Stimulated activated CD8-positive, alpha-beta memory T cell treated with anti-CD3 and anti-CD28 coated beads, Interleukin-15, amount 100 ng/mL, for 4 hours (primary cell): ENCODE measurements at places on chromosomes 16 and 17.

DNA sequence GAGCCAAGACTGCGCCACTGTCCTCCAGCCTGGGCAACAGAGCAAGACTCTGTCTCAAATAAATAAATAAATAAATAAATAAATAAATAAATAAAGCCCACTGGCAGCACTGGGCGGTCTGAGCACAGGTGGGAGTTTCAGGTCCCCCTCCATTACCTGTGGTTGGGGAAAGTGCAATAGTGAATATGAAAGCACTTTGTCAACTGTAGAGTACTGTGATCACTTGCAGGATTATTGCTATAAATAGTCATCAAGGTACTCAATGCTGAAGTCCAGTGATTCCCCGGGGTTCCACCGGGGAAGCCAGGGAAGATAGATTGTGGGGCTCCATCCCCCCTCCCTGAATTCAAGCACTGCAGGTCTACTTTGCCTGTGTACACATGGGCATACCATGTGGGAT, 42.7 kb upstream of the CPNE2 start:
- DNase-seq = no peak

GRCh38 chr16:82917886-82918595, 291.3 kb downstream of the CDH13 start:
- DNase-seq = no peak

DNA sequence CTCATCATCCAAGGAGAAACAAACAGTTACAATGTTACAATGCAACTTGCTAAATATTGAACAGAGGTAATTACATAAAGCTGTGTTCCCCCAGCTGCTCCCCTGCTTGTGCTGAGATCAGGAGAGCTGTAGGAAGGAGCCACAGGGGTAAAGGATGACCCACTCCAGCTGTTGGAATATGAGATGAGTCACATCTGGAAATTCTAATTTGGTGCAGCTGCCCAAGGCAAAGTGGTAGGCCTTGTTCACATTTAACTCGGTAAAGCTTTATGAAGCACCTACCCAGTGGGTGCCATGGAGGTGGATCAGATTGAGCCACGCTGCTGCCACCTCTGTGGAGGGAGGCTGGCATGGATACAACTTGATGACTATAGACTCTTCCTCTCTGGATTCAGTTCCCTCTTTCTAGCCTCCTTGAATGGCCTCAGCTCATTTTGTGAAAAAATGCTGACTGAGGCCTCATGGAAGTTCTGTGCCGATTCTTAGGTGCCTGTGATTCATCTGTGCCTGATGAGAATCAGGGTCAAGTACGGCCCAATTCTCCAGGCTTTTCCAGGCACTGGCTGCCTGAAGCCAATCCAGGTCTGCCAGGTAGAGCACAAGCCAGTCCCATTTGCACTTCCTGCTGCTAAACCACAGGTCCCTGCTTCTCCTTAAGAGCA, 7.4 kb downstream of the ZNF689 start:
- no peak for DNase-seq

DNA sequence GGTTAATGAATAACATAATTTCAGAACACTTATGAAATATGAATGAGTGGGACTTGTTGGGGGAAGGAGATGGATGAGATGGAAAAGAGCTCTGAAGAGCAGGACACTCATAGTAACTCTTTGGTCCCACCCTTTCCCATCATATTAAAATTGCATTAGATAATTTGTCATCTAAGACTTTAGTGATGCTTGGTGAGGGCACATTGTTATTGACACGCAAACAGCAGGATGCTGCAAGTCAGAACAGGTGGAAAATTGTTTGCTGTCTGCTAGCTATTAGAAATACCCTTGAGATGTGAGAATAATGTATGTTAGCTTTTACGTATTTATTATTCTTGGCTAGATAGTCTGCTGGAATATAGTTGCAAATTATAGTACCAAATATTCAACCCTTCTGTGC, 75.7 kb downstream of the TANC2 start:
- DNase-seq = no peak

DNA sequence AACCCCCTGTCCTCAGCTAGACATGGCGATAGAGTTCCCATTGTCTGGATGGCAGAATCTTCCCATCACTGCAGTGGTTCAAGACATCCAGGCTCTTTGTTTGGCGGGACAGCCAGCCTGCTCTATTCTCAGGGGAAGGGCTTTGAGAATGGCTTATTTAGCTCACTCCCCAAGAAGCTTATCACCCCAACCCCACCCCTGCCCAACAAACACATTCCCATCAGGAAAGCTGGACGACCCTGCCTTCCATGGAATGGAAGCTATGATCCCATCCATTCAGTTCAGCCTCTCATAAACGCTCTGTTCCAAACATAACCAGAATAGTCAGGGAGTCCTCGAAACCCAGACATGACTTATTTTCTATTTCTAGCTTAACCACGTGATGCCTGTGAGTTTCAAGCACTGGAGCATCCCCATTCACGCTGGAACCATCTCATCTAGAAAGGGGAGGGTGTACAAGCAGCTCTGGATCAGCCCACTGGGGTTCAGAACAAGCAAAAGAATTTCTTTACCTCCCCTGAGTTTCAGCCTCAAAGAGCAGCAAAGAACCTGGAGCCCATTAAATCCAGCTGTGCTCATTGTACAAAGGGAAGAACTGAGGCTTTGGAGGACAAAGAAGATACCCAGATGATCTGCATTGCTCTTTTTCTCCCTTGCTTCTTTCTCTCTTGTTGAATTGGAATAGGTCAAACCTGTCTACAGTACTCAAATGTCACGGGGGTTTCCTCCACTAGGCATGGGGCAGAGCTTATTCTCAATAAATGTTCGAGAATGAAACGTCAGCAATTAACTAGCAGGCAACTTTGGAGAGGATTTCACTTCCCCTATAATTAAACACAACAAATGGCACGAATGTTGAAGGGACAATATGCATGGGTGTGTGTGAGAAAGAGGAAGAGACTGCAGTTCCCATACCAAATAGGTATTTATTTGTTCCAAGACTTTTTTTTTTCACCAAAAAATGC, 93.1 kb downstream of the XYLT1 start:
- no peak for DNase-seq

- no peak for DNase-seq
These were observed 12.6 kb upstream of the ALOX12B start for GRCh38 chr17:8100111-8100510.

- no peak for DNase-seq
These were observed 31.0 kb downstream of the SOX9 start for GRCh38 chr17:72151565-72152386.

DNA sequence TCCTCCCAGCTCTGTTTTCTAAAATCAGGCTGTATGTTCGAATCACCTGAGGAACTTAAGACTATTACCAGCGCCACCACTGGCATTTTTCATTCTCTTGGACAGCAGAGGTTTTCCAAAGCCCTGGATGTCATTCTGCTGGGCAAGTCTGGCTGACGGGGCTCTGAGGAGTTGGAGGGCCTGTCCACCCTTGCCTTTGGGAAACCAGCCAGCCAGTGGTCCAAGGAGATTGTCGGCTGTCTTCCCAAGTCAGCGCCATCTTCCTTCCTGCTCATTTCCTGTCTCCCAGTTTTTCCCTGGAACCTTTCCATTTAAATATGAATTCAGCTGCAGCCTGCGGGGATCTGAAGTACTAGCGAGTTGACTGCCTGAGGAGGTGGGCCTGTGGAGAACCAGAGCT, 258.3 kb downstream of the PRKCA start:
- DNase-seq = no peak

GRCh38 chr17:59853168-59853918, 39.4 kb downstream of the TUBD1 start:
- DNase-seq = no peak

DNA sequence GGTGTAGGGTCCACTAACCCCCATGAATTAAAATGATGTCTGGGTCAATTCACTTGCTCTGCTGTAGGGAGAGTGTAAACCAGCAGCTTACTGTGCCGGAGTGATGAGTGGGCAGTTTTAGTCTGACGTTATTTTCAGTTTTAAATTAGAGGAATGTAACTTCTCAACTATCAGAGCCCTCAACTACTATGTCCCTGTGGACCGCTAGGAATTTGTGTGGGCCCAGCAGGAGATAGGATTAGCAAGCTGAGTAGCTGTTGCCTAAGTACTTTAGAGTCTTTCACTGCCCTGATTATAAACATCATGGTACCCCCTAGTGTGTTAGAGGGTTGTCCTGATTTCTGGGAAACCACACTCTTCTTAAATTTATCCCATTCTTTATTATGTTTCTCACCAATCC, 11.4 kb downstream of the MARVELD3 start:
- DNase-seq = no peak

DNA sequence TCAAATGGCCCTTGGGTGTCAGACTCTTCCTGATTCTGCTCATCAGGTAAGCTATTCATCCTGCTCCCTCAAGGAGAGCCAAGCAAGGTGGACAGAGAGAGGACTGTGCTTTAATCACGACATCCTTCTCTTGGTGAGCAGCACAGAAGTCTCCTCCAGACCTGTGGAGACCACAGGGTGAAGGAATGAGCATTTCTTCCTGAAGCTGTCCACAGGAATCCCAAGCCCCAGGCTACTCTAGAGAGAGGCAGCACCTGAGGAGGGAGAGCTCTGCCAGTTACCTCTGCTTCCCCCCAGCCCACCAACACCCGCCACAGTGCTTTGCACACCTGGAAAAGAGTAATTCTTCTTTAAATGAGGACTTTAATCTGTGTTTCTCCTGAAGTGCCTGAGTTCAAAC, 100.0 kb downstream of the PARN start:
- no peak for DNase-seq

GRCh38 chr16:768428-768827, 7.9 kb downstream of the MSLN start:
- no peak for DNase-seq

DNA sequence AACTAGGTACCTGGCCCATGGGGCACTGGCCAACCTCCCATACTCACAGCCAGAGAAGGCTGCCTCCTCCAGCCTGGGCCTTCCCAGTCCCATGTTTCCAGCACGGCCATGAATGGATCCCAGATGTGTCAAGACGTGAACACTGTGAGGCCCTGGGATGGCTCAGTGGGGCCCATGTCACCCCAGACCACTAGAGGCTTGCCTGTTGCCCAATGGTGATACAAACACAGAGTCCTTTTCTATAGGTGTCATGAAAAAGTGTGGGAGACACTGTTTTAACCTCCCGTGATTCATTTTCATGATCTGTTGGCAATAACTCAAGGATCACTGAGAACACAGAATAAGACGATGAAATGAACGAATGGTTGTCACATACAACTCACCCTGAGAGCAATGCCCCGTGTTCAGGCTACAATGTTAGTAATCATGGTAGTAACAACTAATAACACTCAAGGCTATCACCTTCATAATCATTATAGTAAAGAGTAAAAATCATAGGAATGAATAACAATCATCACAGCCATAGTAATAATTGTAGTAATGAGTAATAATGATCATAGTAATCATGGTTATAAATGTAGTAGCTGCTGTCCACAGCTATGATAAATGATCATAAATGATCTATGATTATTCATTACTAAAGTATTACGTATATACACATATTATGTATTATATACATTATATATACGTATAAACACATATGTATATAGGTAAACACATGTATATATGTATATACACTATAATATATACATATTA, 64.0 kb downstream of the DYNLRB2 start:
- DNase-seq = no peak

- DNase-seq = no peak
These were observed 503 bp downstream of the DHX58 start for GRCh38 chr17:42111871-42112551.

DNA sequence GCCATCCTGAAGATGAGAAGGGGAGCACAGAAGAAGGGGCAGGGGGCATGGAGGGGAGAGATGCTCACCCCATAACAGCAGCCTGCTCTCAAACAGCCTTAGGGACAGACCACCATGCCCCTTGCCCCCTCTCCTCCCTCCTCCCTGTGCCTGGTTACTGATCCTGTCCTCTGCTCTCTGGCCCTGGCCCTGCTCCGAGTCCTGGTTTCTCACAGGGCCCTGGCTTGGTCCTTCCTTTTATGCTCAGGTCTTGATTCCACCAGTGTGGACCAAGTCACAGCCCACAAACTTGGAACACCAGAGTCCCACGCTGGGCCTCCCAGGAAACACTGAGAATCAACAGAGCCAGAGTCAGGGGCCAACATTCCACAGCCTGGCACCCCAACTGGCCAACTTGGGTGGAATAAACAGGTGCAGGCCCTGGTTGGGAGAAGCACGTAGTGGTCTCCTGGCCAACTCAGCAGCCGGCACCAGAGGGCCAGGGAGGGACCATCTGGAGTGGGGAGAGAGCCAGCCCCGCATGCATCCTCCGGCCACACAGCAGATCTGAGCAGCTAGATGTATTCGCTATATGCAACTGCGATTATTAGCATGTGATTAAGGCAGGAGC, 44.9 kb upstream of the CDC42EP4 start:
- no peak for DNase-seq

- DNase-seq = no peak
These were observed 16.8 kb upstream of the STAT3 start for GRCh38 chr17:42405076-42405475.

DNA sequence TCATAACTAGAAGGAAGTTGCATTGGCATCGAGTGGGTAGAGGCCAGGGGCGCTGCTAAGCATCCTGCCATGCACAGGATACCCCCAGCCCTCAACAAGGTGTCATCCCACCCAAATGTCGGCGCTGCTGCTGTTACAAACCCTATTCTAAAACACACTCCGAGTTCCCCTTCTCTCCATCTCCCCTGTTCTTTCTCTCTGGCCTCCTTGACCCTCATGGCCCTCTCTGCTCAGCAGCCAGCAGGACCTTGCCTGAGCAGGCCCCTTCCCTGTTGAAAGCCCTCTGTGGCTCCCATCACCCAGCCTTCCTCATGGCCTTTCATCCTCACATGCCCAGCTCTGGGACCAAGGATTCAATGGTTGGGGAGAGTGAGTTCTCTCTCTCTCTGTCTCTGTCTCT, 22.3 kb upstream of the CACNG5 start:
- DNase-seq = no peak

DNA sequence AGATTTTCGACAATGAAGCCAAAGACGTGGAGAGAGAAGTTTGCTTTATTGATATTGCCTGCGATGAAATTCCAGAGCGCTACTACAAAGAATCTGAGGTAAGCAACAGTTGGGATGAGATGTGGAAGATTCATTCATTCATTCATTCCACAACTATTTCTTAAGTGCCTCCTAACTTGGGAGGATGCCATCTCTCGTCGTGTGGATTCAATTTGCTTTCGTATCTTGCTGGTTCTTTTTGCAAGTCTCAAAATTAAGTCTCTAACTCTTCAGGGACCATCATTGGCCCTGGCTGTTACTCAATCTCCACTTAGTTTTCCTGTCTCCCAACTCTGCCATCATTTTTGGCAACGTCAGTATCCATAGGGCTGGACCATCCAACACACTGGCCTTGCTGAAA, 85.6 kb upstream of the NOL11 start:
- no peak for DNase-seq

DNA sequence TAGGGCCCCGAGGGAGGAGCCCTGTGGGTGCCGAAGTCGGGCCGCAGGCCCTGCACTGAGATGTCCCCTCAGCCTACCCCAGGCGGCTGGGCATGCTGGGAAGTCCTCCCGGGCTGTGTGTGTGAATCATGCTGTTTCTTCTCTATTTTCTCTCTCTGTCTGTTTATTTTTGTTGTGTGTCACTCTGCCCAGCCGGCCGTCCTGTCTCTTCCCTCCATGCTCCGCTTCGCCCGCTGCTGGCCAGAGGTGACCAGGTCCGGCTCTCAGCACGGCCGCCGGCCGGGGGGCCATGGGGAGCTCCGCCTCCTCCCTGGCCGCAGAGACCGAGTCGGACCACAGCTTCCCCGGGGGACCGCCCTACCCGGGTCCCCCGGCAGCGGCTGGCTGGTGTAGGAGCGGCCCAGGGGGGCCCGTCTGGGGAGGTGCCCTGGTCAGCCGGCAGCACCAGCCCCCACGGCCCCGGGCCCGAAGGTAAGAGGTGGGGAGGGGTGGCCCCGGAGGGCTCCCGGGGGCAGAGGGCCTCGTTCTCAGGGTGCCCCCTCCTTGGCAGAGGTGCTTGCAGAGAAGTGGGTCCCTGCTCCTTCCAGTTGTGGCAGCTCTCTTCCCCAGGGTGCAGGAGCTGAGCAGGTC, 12.5 kb downstream of the CAPN15 start:
- no peak for DNase-seq
